ENCODE measurements at places on chromosomes 12 and 14.
A peak's percentile ranks its signal among the peaks of the same experiment; 100 is the strongest.

DNA sequence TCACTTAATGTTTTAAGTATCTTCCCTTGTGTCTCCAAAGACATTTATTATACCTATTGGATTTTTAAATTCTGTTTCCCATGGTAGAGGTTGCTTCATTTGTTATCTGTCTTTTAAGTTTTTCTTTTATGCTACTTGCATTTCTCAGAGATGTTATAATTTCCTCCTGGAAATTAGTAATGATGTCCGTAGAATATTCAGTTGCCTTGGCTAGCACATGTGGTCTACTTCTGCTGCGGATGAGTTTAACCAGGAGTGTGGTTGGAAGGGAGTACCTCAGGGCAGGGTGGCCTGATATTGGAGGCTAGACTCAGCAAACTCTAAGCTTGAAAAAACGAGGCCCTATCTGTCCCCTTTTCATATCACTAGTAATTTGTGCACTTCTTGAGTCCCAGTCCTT, 8.8 kb upstream of the EVL start:
- peaks cover 18% of the 10 kb centered on the region for H3K36me3 ChIP-seq
- H3K27me3 ChIP-seq: no peaks in the 10 kb centered on the region
- H3K4me1 ChIP-seq: peaks cover 53% of the 10 kb centered on the region
- no peak overlapping the region for H3K27ac ChIP-seq
- DNase-seq: no peak
- no peak overlapping the region for H3K4me3 ChIP-seq

DNA sequence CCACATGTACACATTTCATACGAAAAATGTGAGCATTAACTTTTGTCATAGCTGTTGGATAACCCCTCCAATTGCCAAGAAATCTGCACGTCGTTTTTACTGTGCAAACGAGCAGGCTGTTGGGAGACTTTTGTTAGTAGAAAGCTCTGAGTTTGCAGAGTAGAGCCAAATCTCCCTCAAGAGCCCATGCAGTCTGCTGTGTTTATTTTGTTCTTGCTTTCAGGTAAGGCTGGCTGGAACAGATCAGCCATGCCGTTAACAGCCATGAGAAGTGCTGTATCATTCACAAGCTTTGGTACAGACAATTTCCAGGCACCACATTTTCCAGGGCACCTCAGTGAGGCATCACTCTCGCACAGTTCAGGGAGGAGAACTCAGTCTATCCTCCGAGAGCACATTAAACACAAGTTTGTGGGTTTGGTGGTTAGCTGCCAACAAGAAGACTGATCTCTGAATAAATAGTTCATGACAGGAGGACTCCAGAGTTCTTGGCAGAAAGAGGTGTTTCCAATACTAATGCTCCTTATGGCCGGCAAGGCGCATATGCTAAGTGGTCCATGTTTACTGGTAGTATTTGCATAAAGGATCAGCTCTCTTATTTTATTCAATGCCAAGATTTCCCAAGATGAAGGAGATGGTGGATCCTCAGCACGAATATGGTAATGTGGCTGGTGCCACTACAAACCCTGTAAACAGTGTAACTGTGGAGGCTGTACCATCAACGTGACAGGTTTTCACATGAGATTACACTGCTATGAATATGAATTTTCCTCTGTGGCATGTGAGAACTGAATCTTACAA, 30.3 kb upstream of the PELI2 start:
- H3K27ac ChIP-seq: no peak overlapping the region
- no peaks in the 10 kb centered on the region for H3K36me3 ChIP-seq
- H3K4me1 ChIP-seq: no peaks in the 10 kb centered on the region
- no peak for DNase-seq

GRCh38 chr14:21476523-21476924, 235 bp downstream of the RAB2B start:
- H3K4me3 ChIP-seq: peak overlapping the region; percentile 100
- peak overlapping the region; percentile 100 for H3K27ac ChIP-seq
- H3K4me1 ChIP-seq: peaks cover 21% of the 10 kb centered on the region
- peaks cover 24% of the 10 kb centered on the region for H3K36me3 ChIP-seq

GRCh38 chr12:29455087-29455486, 42.4 kb downstream of the OVCH1 start:
- H3K27ac ChIP-seq: no peak overlapping the region
- no peaks in the 10 kb centered on the region for H3K27me3 ChIP-seq
- H3K4me3 ChIP-seq: no peak overlapping the region
- H3K4me1 ChIP-seq: no peaks in the 10 kb centered on the region
- H3K36me3 ChIP-seq: no peaks in the 10 kb centered on the region

DNA sequence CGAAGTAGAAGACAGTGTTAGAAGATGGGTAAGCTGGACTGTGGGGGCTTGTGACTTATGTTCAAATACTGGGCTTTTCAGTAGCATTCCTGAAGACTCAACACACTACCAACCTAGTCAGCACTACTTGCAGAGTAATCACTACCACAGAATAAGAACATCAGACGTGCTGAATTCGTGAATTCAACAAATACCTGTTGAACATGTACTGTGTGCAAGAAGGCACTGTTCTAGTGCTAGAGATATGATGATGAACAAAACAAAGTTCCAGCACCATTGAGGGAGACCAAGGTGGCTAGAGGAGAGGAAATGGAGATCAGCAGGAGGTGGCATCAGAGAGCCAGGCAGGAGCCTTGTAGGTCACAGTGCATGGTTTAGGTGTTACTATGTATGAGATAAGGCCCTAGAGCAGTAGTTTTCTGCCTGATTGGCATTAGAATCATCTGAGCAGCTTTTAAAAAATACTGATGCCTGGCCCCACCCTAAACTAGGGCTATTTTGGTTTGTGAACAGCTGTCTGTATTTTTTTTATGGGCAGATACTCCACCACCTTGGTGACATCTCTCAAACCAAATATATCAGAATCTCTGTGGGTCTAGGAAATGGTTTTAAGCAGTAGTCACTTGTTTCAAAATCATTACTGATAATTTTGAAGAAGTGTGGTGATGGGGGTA, 26.8 kb downstream of the FERMT2 start:
- H3K4me3 ChIP-seq: no peak overlapping the region
- peaks cover 5% of the 10 kb centered on the region for H3K4me1 ChIP-seq
- peaks cover 7% of the 10 kb centered on the region for H3K27me3 ChIP-seq
- no peaks in the 10 kb centered on the region for H3K36me3 ChIP-seq

DNA sequence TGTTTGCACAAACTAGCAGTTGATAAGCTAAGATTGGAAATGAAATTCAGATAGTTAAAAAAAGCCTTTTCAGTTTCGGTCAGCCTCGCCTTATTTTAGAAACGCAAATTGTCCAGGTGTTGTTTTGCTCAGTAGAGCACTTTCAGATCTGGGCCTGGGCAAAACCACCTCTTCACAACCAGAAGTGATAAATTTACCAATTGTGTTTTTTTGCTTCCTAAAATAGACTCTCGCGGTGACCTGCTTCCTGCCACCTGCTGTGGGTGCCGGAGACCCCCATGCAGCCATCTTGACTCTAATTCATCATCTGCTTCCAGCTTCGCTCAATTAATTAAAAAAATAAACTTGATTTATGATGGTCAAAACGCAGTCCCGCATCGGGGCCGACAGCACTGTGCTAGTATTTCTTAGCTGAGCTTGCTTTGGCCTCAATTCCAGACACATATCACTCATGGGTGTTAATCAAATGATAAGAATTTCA, 335.6 kb downstream of the TMEM121 start:
- no peaks in the 10 kb centered on the region for H3K36me3 ChIP-seq
- H3K27me3 ChIP-seq: peaks cover 11% of the 10 kb centered on the region

DNA sequence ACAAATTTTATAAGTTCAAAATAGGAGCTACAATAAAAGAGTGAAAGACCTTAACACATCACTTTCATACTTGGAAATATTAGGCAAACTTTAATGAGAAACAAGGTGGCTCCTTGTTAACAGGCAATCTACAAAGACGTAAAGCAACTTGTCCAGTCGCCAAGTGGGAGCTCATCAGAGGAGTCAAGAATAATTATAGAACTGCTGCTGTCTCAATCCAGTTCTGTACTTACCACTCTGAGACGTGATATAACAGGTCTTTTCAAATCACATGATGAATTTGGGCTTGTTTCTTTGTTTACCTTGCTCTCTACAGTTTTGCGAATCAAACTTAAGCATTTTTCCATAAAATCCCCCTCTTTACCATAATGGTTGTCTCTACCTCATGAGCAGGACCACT, 3.6 kb downstream of the YBX3 start:
- H3K4me3 ChIP-seq: no peak overlapping the region
- peaks cover 50% of the 10 kb centered on the region for H3K4me1 ChIP-seq
- peaks cover 20% of the 10 kb centered on the region for H3K27me3 ChIP-seq
- H3K27ac ChIP-seq: no peak overlapping the region

DNA sequence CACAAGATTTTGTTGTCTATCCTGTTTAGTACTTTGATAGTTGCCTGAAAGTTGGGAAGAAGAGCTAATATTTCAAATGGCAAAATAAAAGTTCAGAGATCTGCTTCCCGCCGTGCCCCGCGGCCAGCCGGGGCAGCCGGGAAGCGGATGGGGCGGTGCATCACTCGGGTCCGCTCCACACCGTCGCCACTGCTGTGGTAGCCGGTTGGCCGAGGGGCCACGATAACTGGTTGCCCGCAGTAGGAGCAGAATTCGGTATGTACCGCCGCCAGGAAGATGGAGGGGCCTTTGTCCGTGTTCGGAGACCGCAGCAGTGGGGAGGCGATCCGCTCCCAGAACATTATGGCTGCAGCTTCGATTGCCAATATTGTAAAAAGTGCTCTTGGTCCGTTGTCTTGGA, 427.2 kb upstream of the PDE3A start:
- H3K27ac ChIP-seq: no peak overlapping the region
- no peaks in the 10 kb centered on the region for H3K27me3 ChIP-seq
- DNase-seq: no peak
- no peak overlapping the region for H3K4me3 ChIP-seq
- H3K36me3 ChIP-seq: no peaks in the 10 kb centered on the region
- no peaks in the 10 kb centered on the region for H3K4me1 ChIP-seq

DNA sequence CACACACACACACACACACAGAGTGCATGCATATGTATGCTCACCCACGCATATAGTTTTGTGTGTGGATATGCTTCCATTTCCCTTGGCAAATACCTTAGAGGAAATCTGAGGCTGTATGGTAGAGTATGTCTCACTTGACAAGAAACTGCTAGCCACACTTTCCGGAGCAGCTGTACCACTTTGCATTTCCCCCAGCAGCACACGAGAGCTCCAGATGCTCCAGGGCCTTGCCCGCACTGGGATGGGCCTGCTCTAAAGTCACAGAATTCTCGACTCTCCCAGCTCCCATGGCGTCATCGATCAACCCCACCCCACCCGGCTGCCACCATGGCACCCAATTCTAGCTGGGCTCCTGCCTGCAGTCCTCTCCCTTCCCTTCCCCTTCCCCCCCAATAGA, 21.9 kb downstream of the CLMN start:
- H3K4me3 ChIP-seq: no peak overlapping the region
- no peaks in the 10 kb centered on the region for H3K36me3 ChIP-seq
- H3K4me1 ChIP-seq: no peaks in the 10 kb centered on the region
- H3K27me3 ChIP-seq: peaks cover 17% of the 10 kb centered on the region
- DNase-seq: no peak

DNA sequence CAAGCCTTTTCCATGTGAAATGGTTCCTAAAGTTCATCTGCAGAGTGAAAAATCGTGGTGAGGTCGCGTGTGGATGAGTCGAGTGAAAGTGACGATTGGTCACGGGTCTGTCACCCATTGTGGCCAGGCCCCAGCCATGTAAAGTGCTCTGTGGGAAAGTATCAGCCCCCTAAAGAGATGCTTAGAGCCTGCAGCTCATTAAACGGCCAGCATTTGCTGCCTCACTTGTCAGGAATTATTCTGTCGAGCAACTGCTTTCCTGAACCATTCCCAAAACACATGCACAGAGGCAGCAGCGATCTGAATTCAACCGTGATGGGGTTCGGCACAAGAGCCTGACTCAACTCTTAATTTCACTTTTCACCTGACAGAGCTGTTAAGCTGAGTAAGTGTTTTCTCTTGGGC, 16.0 kb downstream of the DBX2 start:
- H3K27me3 ChIP-seq: no peaks in the 10 kb centered on the region
- H3K27ac ChIP-seq: no peak overlapping the region
- no peak for DNase-seq
- no peaks in the 10 kb centered on the region for H3K36me3 ChIP-seq
- H3K4me1 ChIP-seq: no peaks in the 10 kb centered on the region

- peaks cover 1% of the 10 kb centered on the region for H3K4me1 ChIP-seq
- no peak overlapping the region for H3K4me3 ChIP-seq
- DNase-seq: no peak
- no peak overlapping the region for H3K27ac ChIP-seq
Observed at GRCh38 chr12:104340177-104340576, 36.6 kb downstream of the EID3 start.

Measured in T-helper 2 cell treated with Interferon-gamma antibody and Interleukin-4, amounts not matched to agents 5 μg/mL and 100 μg/mL, for 36 hours (primary cell).